ENCODE measurements at places on chromosomes 6 and 20.

- no peak for DNase-seq
Measured at GRCh38 chr6:12119085-12119588, 107.0 kb downstream of the HIVEP1 start.

DNA sequence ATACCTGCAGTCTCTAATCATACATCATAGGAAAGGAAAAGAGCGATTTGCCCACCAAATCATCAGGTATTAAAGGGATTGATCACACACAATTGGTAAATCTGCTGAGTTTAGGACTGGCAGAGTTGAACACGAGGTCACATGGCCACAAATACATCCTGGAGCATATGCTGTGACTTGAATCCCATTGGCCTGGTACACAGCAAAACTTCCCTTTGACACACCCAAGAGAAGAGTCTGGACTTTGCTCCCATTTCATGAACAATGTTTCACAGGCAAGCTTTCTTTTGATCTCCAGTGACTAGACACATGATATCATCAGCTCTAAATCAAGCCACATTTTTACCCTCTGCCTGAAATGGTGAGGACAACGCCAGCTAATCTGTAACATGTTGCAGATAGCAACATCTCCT is 117.9 kb downstream of the ISM1 start:
- DNase-seq: no peak

DNA sequence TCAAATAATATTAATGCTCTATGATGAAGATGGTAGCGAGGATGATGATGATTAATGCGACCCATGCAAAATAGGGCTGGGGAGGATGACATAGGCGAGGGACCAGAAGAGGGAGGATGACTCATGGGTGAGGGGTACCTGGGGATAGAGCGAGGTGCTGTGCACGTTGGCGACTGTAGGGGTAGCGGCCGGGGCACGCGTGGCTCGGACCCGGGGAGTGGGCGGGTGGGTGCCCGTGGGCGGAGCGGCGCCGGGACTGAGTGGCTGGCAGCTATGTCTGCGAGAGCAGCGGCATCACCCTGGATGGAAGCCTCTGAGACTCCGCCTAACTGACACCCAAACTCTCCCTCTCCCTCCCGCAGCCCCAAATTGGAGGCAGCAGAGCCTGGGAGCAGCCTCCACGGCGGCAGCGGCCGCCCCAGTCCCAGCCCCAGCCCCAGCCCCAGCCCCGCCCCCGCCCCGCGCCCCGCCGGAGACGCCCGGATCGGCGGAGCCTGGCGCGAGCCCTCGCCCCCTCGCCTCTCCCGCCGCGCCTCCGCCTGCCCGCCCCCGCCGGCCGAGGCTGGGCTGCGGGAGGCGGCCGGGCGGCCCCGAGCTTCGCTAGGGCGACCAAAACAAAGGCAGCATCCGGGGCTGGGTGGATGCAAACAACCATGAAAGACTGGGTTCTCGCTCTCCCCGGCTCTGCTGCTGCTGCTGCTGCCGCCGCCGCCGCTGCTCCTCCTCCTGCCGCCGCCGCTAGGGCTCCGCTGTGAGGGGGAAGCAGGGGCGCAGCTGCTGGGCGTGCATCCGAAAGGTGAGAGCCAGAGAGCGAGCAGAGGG is at the start of gene RIMS1:
Gene RIMS1 (plus strand): TSS at position 367 of the 822 bp plus-strand sequence. CDS start 474 bp downstream, outside the sequence.
- DNase-seq: peak; percentile 35

GRCh38 chr6:17874753-17875152 is 112.7 kb downstream of the KIF13A start:
- no peak for DNase-seq

DNA sequence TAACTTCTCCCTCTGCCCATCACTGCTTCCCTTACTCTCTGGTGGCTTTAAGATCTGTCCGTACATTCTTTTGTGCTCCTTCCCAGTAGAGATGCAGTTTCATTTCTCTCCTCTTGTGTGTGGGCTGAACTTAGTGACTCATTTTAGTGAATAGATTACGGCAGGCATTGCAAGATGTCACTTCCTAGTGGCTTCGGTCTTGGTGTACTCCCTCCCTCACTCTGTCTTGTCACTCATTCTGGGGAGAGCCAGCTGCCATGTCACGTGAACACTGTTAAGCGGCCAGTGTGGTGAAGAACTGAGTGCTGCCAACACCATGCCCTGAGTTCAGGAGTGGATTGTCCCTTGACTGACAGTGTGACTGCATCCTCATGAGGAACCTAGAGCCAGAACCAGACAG is 115.9 kb downstream of the OTOR start:
- no peak for DNase-seq

DNA sequence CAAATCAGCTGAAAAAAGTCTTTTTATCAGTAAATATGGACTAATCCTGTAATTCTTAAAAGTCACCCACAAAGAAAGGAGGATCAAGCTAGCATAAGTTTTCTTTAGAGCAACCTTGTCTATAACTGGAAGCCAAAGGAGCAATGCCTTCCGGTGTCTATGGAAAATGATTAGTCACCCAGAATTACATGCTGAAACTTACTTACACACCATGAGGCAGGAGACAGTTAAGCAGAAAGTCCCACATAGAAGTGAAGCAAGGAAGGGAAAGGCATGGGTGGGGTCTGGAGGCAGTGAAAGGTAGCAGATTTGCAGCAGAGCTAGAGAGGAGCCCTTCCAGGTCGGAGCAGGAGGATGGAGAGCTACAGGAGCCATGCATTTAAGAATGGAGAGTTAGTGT is 153.7 kb upstream of the RIPOR2 start:
- no peak for DNase-seq

DNA sequence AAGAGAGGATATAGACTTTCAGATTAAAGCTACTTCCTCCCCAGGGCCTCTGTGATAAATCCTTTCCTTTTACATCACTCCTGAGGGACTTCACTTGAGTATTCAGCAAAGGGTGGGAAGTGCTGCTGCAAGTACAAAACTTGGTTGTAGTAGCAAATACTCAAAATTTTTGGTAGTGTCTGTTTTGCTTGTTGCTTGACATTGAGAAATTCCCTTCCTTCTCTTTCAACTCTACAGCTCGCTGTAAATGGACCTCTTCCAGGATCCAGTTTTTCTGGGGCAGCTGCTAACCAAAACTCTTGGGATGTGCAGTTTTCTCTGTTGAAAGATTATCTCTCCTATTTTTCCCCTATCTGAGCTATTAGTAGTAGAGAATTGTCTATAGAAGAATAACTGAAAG is 472.0 kb downstream of the CD109 start:
- DNase-seq: no peak

- peak; percentile 22 for DNase-seq
Measured at GRCh38 chr20:1320902-1321653, 7.9 kb downstream of the SDCBP2 start.

- peak; percentile 67 for DNase-seq
Measured at GRCh38 chr20:4014031-4014474, 1.3 kb downstream of the RNF24 start.

All from left hindlimb (tissue), 1 donor.